ENCODE measurements at places on chromosomes 13 and 19.

- no peak for DNase-seq
Observed at GRCh38 chr19:12703046-12703445, 6.6 kb upstream of the FBXW9 start.

DNA sequence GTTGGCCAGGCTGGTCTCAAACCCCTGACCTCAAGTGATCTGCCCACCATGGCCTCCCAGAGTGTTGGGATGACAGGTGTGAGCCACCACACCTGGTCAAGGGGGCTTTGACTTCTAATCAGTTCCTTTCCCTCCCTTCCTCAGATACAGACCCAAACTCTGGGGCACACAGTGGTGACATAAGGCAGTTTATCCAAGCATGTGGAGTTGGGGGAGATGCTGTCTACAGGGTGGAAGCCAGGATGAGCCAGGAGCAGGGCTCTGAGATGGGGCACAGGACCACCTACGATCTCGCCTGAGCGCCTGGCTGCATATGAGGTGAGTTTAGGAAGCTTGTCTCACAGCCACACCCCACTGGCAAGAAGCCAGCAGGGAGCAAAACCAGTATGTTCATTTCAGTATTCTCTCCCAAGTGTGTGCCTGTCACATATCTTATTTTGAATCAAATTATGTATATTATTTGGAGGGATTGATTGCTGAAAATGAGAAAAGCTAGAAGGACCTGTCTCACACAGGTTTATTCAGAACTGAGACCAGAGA lies 67.7 kb downstream of the KCTD15 start:
- no peak for DNase-seq

GRCh38 chr13:84479656-84480055 lies 597.4 kb upstream of the SLITRK1 start:
- no peak for DNase-seq

DNA sequence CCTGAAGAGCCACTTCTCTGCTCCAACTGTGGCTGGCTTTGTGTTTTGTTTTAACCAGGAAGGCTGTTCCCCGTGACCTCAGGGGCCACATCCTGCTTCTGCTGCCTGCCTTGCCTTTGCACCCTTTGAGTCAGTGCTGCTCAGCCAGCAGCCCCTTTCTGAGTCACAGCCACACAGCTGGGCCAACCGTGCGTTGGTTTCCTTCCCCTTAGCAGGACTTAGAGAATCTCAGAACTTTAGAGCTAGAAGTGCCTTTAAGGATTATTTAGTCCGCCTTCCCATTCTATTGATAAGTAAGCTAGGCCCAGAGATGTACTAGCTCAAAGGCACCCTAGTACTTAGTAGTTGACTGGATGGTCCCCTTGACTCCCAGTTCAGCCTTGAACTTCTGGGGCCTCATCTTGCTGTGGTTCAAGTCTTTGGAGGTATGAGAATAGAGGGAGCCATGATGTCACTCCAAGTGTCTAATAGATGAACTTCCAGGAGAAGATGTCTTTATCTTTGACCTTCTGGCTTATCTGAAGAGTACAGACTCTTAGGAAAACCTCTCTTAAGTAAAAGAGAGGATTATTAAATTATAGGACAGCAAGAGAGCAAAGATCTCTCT lies 8.0 kb downstream of the RGCC start:
- no peak for DNase-seq

GRCh38 chr19:1266916-1267476 lies 2.1 kb upstream of the CIRBP start:
- DNase-seq: no peak
